ENCODE measurements at places on chromosomes 12 and 14.

- DNase-seq = peak; percentile 64
Observed at GRCh38 chr14:30559638-30560091, 707 bp downstream of the G2E3 start.

GRCh38 chr12:104138797-104139152 is 765 bp upstream of the NFYB start:
- DNase-seq = peak; percentile 41

DNA sequence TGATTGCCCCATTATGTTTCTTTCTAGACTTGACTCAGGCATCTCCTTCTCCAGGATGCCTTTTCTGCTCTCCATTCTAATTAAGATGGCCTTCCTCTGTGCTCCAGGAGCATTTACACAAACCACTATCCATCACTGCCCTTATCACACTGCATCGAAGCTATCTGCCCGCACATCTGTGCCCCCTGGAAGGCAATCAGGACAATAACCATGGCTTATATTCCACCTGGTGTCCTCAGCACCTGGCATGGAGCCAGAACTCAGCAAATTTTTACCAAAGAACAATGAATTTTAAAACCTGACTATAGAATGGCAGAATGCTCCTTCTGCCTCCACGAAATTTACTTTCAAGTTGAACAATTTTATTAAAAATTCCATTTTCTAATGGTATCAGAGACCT is 465.8 kb downstream of the APAF1 start:
- no peak for DNase-seq

- no peak for DNase-seq
Observed at GRCh38 chr12:3044141-3044630, 33.0 kb upstream of the TSPAN9 start.

DNA sequence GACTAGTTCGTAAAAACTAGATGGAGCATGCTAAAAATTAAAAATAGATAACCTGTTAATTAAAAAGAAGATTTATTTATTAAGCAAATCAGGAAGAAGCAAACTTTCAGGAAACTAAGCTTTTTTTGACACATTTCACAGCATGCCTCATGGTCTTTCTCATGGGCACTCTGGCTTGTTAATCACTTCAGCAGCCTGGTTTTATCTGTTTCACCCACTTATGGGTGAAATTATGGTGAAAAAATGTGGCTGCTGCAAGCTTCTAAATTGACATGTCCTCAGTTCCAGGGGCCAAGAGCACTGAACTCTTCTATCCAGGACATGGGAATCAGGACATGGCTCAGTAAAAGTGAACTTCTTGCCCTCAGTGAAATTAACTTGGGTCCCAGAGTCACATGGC is 468.6 kb upstream of the SYT1 start:
- no peak for DNase-seq

DNA sequence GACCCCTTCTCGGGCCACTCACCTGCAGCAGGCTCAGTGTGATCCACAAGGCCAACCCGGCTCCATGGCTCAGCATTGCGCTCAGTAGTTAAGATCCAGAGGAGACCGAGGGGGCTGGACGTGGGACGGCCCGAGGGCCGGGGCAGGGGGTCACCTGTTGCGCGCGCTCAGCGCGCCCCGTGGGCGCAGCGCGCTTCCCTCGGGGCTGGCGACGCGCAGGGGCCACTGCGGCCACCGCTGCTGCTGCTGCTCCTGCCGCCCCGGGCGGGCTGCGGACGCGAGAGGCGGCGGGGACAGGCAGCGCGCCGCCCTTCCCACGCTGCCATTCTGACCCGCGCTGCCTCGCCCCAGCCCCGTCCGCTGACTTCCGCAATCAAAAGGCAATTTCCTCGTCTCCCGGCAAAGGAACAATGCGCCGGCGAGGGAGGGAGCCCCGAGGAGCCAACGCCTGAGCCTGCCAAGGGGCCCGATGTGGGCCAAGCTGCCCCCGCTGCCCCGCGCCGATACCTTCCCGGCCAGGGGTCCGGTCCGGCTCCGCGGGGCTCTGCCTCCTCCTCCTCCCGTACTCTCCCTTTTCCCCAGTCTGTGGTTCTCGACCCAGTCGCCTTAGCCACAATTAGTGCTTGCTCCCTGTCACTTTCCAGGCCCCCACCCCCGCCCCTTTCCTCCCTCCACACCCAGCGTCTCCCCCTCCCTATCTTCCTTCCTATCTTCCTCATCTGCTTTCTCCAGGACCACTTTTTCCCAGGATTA is 27.3 kb downstream of the PTPRB start:
- peak; percentile 73 for DNase-seq

DNA sequence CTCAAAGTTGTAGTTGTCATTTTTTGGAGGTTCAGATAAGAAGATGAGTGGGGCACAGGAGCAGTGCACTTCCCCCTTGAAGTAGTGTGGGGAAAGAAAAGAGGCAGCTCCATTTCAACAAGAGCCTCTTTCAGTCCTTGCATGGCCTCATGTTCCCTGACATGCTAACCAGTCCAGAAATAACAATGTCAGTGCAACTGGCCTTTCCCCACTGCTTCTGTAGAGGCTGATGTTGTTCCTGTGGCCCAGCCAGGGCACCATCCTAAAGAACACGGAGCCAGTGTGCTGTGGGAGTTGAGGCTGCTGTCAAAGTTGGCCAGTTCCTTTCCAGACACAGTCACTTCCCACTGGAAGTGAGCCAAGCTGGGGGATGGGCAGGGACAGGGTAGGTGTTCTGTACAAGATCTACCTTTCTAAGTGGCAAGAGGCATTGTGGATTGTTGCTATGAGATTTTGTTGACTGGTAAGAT is 77.7 kb upstream of the SLC38A2 start:
- no peak for DNase-seq

GRCh38 chr12:119940897-119941296 is 48.1 kb upstream of the BICDL1 start:
- peak; percentile 65 for DNase-seq

- DNase-seq = peak; percentile 97
Observed at GRCh38 chr12:1474041-1474573, 120.3 kb downstream of the FBXL14 start.

- DNase-seq = no peak
Observed at GRCh38 chr14:39563361-39563760, 131.1 kb upstream of the FBXO33 start.

DNA sequence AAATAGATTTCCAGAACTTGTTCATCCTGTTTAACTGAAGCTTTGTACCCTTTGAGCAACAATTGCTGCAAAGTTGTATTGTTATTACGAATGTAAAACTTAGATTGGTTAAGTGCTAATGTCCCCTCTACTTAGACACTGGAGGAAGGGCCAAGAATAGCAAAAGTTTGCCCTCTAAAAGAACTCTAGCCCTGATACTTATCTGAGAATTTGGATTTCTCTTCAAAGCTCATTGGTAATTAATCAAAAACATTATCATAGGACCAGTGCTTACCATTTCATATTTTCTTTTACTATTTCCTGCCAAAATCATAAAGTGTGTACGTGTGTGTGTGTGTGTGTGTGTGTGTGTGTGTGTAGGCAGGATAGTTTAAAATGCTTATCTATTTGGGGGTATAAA is 58.2 kb downstream of the LMNTD1 start:
- DNase-seq = no peak

DNA sequence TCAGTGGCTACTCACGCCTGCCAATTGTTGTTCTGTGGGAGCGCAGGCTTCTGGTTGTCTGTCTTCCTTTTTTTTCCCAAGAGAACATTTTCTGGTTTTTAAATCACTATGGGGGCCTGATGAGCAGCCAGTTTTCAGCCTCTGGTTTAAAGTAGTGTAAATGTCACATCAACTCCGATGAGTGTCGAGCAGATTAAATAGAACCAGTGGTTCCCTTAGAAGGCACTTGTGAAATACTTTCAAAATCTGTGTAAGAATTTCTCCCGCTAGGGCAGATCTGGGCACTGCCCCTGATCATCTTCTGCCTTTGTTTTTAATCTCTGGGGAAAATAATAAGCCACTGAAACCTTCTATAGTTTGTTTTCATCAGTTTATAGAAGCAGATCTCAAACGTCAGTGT is 130.4 kb downstream of the PRIMA1 start:
- no peak for DNase-seq

DNA sequence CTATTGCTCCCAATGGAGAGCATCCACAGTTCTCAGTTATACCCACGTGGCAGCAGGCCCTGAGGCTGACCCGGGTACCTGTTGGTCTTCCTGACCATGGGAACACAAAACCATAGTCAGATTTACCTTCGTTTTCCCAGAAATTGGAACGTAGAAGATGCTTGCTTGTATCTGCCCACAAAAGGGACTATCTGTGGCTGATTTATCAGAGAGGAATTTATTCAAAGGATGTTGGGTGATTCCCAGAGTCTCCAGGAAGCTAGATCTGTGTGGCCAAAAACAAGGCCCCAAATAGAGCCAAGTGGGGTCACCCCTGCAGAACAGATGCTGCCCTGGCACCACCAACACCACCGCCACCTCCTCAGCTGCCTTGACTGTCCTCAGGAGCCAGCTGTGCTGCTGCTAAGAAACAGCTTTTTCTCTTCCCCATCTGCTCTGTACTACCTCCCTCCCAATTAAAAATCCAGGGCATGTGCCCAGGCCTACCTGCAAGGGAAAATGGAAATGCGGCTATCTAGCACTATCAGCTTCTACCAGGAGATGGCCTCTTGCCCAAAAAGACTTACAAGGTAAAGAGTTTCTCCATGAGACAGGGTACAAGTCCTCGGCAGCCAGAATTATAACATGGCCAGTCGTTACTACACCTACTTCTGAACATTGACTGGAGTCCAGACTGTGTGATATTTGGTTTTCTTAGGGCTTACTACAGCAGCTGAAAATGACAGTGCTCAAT is 128.6 kb upstream of the PLEKHG7 start:
- peak; percentile 35 for DNase-seq

DNA sequence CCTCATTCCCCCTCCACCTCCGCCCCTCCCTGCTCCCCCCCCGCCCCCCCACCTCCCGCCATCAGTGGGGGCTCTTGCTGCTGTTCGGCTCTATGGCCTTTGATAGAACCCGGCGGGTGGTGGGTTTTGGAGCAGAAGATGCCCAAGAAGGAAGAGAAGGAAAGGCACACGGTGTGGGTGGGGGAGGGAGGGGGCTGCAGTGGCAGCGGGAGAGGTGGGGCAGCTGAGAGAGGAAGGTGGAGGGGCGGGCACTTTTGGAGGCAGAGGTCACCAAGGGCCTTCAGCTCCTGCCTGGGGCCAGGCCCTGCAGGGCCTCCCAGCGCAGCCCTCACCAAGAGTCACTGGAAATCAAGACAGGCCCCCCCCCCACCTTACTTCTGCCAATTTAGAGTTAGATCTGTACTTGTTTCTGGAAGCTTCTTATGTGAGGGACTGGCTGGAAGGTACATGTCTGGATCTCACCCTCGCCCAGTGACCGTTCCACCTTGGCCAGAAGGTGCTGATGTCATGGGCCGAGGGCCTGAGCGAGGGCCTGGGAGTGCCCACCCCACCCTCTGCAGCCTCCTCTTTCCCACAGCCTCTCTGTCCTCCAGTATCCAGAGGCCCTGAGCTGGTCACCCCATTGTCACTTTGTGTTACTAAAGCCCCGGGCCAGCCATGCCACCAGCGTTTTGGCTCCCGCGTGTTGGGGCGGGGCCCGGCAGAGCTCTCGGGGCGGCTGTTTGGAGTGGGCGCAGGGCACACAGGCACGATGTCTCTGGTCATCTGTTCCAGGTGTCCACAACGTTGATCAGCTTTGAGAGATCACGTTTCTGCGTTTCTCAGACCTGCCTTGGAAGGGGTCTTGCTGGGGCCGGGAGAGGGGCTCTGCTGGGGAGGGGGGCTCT is 153.9 kb downstream of the KIF26A start:
- no peak for DNase-seq

GRCh38 chr14:75896341-75896740 is 85.5 kb downstream of the TGFB3 start:
- no peak for DNase-seq

DNA sequence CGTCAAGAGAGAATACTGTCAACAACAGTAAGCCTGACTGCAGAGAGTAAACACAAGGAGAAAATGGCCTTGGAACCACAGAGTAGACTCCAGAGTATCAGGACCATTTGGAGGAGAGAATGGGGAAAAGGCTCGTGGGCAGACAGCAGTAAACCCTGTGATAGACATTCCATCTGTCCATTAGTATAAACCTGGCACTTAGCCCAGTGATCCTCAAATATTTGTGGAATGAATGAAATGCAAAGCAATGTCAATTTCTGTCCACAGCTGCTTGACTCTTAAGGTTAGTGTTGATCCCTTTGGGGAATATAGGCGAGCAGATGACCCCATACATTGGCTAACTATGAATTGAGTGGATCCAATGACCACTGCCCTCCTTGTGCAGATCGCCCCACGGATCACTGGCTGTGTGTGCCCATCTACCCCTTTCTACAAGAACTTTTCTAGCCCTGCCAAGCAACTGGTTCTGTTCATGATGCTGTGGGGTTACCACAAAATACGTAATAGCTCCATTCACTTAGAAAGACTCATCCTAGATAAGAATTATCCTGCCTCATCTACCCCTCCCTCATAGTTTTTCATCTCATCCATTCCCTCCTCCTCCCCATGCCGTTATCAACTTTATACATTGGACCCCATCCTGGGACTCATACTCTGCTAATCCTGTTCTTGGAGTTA is 846.8 kb downstream of the NRXN3 start:
- DNase-seq = peak; percentile 60

DNA sequence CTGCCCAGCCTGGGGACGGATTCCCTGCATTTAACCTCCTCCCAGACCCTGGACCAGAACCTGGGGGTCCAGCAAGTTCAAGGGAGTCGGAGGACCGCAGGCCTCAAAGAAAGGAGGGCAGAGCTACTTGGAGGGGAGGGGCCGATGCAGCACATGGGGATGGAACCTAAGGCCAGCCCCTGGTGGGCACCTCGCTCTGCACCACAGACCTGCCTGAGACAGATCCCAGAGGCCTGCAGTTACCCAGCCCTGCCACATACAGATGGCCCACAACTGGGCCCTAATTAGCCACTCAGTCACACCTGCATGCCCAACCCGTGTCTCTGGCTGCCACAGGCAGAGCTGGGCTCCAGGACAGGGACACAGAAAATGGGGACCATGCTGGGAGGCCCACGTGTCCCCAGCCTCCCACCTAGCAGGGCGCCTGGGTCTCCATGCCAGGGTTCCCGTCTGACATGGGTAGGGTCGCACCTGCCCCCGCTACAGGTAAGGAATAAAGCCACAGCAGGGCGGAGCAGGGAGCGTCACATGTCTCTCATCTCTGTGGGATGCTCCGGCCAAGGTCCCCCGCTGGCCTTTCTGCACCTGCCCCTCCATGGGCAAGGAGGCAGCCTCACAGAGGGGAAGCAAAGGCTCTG is 16.7 kb downstream of the AKT1 start:
- no peak for DNase-seq

- no peak for DNase-seq
Observed at GRCh38 chr12:694734-695503, 31.7 kb upstream of the NINJ2 start.

DNA sequence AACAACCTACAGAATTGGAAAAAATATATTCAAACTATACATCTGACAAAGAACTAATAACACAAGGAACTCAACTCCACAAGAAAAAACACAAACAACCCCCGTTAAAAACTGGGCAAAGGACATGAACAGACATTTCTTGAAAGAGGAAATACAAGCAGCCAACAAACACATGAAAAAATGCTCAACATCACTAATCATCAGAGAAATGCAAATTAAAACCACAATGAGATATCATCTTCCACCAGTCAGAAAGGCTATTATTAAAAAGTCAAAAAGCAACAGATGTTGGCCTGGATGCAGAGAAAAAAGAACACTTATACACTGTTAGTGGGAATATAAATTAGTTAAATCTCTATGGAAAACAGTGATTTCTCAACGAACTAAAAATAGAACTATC is 82.6 kb upstream of the CCDC91 start:
- DNase-seq = no peak

GRCh38 chr14:89432226-89432625 is 15.2 kb upstream of the FOXN3 start:
- no peak for DNase-seq

All from GM23248 (cell line).